ENCODE measurements at places on chromosomes 11 and 22.

GRCh38 chr11:6052374-6052773 is 21.8 kb upstream of the OR56A1 start:
- DNase-seq = no peak

- DNase-seq = no peak
Observed at GRCh38 chr11:70935006-70935768, 317.2 kb downstream of the SHANK2 start.

DNA sequence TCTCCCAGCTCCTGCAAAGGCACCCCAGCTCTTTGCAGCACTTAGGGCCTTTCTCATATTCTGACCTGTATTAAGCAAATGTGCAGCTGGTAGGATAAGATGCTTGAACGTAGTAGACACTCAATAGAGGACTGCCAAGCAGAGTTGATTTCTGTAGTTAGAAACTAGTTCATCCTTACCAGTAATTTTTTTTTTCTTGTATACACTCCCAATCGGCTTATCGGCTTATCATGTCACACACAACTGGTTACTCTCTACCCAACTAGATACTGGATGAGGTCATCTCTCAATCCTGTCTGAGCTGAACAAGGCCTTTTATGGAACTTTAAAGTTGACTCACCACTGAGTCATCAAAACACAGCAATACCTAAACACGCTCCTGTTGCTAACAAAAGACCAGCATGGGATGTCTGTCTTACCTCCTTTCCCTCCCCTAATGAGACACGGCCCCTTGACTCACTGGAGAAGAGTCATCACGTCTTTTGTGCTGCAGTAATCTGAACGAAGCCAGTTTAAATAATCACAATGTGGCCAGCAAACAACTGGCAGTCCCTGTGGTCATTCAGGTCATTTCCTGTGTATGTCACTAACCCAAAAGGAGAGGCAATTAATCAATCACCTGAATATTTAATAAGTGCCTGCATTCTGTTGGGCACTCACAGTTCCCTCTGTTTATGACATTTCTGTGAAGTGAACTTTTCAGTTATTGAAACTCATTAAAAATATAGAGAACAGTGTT is 7.5 kb upstream of the WEE1 start:
- peak; percentile 99 for DNase-seq

GRCh38 chr11:120774591-120775386 is 249.1 kb upstream of the TBCEL start:
- no peak for DNase-seq

DNA sequence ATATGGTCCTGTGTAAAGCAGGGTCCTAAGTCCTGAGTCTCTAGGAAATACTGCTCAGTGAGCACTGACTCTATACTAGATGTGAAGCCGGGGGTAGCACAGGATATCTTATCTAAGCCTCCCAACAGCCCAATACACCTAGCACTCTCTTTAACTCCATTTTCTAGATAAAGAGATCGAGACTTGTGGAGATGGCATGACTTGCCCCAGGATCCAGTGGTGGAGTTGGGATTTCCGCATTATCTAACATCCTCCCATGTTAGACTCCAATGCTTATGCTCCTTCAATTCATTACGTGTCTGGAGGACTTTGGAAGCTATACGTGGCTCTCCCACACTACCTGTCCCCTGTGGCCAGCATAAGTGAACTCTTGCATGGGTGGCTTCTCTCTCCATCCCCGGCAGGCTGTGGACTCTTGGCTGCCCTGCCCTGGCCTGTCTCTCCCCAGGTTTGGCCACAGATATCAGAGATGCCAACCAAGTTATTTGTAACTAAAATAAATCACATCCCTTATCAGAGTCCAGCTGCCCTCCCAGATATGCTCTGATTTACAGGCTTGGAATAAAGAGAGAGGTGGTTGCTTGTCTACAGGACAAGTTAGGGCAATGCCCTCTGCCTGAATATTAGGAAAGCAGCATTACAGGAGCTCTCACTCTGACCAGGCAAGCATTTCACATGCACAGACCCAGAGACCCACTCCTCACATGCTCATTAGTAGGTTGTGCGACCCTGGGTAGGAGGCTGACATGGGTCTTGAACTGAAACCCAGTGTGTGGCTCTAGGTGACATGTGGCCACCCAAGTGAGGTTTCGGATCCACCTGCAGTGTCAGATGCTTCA is 4.5 kb downstream of the CD44 start:
- no peak for DNase-seq

DNA sequence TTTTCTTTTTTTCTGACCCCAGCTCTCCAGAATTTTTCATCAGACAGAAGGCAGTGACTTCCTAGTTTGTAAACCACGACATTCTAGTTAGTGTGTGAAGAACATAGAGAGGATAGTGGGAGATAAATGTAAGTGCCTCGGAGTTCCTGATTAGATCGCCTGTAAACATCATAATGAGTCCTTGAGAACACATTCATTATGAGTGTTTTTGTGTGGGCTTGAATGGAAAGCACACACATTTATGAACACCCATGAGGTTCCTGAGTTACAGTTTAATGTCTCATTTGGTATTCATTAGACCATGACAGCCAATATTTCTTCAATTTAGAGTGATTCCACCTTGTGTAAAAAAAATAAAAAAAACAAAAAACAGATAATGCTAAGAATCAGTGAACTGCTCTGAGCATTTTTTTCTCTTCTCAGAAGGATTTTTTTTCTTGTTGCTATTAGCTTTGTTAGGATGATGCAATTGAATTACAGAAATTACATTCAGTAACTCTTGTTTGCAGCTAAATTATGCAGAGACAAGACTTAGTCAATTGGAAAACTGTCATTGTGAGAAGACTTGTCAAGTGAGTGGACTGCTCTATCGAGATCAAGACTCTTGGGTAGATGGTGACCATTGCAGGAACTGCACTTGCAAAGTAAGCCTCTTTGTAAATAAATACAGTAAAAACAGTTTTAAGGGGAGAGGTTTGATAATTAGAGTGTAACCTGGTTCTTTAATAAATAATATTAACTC is 257.6 kb downstream of the NELL1 start:
- no peak for DNase-seq

DNA sequence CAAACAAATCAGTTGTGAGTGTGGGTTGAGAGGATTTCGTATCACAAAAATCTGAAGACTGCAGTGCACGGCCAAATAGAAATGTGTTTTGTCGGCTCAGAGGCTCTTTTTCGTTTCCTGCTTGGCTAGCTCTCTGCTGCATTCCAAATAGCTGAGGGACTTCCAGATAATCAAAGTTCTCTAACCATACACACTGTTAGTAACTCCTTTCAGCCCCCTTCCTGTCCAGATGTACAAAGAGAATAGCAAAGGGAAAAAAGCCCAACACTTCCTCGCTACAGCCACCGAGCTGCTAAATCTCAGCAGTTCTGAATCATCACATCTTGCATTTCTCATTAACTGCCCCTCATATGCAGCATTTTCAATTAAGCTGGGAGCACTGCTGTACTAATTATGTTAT is 203.1 kb downstream of the TENM4 start:
- peak; percentile 87 for DNase-seq

DNA sequence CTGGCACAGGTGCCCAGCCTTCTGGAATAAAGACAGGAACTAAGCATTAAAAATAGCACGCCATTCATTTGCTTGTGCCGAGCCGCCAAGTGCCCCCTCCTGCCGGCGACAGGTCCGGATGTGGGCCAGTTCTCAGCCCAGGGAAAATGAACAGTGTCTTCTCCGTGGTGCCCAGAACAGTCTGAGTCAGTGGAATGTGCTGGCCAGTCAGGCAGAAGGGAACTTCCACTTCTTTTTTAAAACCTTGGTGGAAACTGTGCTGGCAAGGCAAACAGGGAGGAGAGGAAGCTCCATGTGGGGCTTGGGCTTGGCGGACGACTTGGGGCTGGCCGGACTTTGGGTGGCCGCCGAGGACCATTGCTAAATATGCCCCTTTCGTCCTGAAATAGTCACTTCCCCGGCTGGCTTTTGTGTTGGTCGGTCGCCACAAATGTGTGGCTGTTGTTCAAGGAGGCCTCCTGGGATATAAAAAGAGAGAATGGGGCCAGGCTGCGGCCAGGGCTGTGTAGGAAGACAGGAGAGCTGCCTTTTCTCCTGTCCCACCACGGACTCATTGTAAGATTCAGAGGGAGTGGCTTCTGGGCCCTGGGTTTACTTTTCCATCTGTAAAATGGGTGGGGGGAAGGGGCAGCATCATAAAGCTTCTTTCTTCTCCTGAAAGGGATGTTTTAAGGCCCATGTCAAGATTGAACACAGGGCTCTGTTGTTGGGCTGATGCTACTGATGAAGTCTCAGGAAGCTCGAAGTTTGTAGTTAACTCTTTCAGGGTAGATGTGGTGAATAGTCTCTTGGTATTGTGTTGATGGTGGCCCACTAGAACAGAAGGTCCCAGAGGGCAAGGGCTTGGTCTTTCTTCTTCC is 101.0 kb downstream of the PTPRJ start:
- no peak for DNase-seq

GRCh38 chr22:28244757-28245156 is 325.7 kb upstream of the PITPNB start:
- DNase-seq = no peak
